Hypothalamus (tissue), 51 donors: ENCODE measurements at places on chromosomes 5 and 9.

GRCh38 chr5:74394528-74394915 is 246.0 kb downstream of the ENC1 start:
- no peak for DNase-seq

DNA sequence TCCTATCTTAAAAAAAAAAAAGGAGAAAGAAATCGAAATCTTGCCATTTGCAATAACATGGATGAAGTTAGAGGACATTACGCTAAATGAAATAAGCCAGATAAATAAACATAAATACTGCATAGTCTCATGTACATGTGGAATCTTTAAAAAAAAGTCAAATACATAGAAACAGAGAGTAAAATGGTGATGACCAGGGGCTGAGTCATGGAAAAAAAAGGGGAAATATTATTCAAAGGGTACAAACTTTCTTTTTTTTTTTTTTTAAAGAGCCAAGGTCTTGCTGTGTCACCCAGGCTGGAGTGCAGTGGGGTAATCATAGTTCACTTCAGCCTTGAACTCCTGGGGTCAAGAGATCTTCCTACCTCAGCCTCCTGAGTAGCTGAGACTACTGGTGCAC is 310.1 kb downstream of the ZNF608 start:
- no peak for DNase-seq

- no peak for DNase-seq
Measured at GRCh38 chr5:91875196-91875779, 492.2 kb upstream of the ARRDC3 start.

DNA sequence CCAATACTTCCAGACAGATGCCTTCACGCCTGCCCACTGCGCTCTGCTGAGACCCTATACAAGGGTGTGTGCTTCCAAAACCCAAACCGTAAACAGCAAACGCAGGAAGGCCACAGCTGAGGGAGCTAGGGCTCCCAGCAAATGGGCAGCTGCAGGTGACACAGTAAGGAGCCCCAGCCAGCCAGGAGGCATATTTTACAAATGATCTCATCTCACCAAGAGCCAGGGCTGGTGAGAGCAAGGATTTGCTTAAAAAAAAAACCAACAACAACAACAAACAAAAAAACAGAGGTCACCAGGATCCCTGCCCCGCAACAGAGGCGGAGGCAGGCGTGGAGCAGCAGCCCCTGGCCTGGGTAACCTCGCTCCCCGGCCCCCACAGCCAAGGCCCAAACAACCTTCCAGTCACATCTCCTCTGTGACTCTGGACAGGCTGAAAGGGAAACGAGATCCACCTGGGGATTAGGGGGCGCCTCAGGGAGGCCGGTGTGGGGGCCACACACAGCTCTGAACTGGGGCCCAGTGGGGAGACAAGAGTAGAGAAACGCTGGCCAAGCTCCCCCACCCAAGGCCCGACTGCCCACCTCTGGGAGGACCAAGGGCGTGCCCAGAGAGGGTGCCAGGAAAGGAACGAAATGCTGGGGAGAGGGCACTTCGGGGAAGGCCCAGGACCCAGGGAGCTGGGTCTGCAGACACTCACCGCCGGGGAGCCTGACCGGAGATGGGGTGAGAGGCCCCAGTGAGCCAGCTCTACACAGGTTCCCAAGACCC is 3.3 kb downstream of the NACC2 start:
- no peak for DNase-seq

- DNase-seq = no peak
Measured at GRCh38 chr5:131595088-131596033, 39.7 kb downstream of the RAPGEF6 start.

DNA sequence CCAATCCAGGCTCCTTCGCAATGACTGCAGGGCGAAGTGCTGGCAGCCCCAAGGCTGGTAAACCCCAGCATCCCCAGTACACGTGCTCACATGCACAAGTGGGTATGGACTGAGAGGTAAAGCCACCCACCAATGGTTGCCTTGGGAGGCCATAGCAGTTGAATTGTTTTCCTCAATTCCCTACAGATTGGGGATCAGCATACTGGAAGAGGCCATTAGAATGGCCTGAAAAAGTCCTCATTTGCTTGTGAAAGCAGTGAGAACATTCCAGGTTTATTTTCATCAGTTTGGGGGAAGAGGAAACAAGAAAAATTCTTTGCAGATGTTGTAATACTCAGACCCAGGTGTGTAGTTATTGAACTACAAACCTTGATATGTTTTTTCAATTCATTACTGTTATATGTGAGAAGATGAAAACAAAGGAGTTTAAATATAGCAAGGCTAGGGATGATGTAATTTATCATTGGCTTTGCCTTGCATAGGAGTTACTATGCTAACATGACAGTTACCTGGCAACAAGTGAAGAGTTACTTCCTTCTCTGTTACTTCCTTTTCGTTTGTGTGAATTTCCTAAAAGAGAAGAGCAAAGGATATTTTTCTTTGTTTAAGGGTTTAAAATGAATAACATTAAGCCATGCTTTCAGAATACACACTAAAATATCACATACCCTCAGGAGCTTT is 36.4 kb downstream of the MTMR12 start:
- DNase-seq = no peak

GRCh38 chr5:151493665-151494064 is 46.3 kb downstream of the SLC36A1 start:
- DNase-seq = no peak

DNA sequence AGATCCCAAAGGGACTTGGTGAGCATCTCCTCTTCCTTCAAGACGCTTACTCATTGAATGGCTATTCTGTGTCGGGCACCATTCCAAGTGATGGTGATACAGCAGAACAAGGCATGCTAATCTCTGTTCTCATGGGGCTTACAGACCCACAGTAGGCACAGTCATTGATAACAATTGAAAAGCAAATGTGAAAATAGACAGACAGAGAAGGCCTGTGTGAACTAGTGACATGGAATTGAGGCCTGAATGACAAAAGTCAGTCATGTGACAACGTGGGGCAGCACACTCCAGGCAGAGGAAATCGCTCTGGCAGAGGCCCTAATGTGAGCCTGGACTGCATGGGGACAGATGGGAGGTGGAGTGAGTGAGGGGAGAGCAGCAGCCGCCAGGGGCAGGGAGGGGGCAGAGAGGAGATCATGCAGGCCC is 70.7 kb upstream of the CPLX2 start:
- DNase-seq = no peak

GRCh38 chr5:159510282-159510681 is 180.0 kb upstream of the IL12B start:
- DNase-seq = no peak

GRCh38 chr9:130256644-130257043 is 8.9 kb upstream of the HMCN2 start:
- no peak for DNase-seq

- DNase-seq = no peak
Measured at GRCh38 chr9:91727316-91727861, 222.6 kb downstream of the ROR2 start.

GRCh38 chr9:89753472-89754055 is 148.8 kb downstream of the GADD45G start:
- DNase-seq = no peak

DNA sequence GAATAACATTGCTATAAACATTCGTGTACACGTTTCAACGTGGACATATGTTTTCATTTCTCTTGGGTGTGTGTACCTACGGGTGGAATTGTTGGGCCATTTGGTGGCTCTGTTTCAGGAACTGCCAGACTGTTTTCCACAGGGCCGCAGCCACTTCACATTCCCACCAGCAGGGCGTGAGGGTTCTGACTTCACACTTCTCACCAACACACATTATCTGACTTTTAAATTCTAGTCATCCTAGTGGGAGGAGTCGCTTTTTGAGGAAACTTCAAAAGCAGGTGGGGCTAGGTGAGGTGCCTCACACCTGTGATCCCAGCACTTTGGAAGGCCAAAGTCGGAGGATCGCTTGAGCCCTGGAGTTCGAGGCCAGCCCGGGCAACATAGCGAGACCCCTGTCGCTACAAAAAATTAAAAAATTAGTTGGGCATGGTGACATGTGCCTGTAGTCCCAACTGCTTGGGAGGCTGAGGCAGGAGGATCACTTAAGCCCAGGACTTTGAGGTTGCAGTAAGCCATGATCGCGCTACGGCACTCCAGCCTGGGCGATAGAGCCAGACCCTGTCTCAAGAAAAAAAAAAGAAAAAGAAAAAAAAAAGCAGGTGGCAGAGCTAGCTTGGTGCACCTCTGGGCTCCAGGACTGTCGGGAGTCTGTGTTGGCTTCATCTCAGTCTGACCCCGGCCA is 28.5 kb downstream of the TSPAN17 start:
- DNase-seq = no peak

DNA sequence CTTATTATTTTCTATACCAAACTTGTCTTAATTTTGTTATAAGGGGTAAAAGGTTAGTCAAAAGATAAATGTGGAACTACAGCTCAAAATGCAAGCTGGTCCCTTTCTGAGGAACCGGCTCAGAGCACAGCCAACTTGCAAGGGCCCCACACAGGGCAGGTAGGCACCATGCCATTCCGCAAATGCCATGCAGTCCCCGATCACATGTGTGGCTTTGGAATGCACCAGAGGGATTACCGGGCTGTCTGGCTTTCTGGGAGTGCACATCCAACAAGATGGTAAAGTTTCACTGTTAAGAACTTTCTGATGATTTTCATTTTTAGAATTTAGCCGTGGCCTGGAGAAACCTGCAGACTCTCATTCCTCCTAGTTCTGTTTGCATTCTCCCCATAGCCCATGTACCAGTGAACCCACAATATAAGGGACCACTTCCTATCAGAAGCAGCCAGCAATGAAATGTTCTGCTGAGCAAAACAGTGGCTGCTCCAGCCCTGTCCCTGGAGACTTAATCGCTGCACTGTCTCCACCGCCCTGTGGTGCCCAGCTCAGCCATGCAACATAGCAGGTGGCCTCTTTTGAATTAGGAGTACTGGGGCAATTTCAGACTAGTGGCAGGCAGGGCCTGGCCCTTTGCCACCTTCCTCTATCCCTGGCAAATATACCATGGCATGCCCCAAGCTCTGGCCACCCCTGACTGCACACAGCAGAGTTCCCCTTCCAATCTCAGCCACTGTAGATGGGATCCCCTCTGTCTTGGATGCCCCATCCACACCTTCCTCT is 11.4 kb downstream of the SHB start:
- no peak for DNase-seq

DNA sequence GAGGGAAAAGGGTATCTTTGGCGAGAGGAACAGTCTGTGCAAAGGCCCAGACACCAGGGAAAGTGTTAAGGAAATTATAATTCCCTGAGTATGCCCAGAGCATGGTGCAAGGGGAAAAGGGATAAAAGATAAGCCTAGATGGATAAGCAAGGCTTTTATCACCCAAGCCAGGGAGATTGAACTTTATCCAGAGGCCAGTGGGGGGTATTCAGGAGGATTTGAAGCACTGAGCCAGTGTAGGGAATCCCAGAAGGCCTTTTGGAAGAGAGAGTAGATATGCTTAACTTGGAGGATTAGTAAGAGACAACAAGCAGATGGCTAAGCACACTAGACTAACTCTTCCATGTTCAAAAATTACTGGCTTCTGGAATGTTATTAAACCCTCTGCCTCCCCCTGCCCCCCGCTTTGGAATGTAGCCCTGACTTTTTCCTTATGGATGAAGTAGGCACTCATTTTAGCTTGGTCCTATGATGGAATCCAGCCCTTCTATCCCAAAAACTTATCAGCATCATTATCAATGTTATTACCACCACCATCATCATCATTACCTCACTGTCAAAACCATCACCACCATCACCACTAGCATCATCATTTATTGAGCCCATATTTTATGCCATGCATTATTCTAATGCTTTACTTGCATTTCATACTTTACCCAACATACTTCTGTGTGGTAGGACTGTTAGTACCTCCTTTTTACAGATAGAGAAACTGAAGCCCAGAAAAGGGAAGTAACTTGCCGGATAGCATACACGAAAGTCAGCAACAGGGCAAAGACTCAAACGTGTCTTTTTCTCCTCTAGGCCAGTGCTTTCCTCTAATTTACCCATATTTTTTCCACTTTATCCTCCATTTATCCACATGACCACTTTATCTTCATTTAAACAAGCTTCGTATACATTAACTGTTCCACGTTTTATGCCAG is 237.0 kb downstream of the PAPPA start:
- no peak for DNase-seq

- DNase-seq = no peak
Measured at GRCh38 chr9:122810306-122810946, 10.5 kb downstream of the OR1K1 start.

DNA sequence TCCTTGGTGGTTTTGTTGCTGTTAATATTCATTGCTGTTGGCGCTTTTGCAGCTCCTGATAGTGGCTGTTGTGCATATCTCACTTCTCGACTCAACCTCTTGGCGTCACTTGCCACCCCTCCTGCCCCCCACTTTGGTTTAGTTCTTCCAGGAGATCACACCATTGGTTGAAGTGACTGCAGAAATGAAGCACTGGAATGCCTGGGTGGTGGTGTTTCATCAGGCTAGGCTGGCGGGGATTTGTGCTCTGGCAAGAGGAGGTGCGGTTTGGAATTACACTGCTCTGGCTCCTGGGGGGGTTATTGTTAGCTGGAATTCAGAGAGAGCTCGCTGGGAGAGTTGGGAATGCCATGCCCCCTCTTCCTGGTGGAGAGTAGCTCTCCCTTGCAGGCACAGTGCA is 11.5 kb downstream of the PRRC2B start:
- DNase-seq = no peak

DNA sequence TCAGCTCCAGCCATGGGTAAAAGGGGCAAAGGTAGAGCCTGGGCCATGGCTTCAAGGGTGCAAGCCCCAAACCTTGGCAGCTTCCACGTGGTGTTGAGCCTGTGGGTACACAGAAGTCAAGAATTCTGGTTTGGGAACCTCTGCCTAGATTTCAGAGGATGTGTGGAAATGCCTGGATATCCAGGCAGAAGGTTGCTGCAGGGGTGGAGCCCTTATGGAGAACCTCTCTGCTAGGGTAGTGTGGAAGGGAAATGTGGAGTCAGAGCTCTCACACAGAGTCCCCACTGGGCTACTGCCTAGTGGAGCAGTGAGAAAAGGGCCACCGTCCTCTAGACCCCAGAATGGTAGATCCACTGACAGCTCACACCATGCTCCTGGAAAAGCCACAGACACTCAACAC is 117.1 kb downstream of the NREP start:
- DNase-seq = no peak

DNA sequence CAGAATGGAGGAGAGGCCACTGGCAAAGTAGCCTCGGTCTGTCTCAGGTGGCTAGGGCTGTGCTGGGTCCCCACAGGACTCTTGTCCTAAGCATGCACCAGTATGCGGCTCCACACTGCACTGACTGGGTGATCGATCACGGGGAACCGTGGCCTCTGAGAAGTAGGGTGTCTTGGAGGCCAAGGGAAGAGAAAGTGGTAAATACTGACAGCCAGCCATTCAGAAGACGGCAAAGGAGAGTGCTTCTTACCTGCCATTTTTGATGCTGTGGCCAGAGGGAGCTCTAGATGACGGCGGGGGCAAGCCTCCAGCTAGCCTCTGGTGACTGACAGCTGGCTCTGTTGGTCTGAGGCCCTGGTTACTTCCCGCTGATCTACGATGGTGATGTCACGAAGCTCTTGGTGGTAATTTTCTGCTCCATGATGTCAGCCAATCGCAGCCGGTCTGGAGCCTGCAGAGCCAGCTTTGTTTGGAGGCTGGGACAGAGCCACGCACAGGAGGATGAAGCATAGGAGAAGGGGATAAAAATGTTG is 40.4 kb upstream of the GADD45G start:
- DNase-seq = no peak

GRCh38 chr5:112174959-112175594 is 244.0 kb downstream of the EPB41L4A start:
- no peak for DNase-seq
